ENCODE measurements at places on chromosomes 12 and 14.

GRCh38 chr12:1844223-1844622, 23.9 kb downstream of the LRTM2 start:
- DNase-seq: no peak

GRCh38 chr12:57764662-57765002, 2.2 kb downstream of the CYP27B1 start:
- no peak for DNase-seq

GRCh38 chr12:31586728-31587127, 4.2 kb downstream of the DENND5B start:
- DNase-seq: no peak

DNA sequence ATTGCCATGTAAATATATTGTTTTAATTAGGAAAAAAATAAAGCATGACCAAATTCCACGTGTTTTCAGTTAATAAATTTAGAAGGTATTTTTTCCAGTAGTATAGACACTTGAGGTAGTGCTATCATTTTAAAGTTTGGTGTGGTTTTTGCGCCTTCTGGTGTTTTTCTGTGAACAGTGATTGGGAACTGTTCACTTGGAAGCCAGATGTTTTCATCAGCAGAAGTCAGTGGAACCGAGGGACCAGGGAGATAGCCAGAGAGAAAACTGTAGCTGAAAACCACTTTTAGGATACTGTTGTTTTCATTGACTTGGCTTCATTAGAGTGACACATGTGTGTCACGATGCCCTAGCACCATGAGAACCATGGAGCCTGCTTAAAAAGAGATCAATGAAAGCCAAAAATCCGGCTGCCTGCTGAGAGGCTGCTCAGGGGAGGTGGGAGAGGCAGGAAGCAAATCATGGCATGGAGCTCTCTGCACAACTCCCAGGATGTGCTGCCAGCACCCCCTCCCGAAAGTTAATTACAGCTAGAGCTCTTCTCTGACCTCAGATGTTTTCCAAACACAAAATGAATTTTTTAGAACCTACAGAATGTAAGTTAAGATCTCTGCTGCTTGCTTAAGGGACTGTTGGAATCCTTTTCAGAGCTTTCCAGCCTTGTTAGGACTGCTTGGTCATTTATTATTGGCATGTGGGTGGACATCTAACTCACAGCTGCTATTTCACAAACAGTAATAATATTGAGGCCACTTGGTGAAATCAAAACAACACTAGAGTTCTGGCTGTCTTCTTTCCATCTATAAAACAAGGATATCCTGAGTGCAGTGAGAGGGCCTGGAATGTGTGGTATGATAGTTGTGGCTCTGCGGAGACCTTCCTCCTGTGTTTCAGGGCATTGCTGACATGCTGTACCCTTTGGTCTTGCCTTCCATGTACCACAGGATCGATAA, 192.3 kb downstream of the ANO4 start:
- no peak for DNase-seq

DNA sequence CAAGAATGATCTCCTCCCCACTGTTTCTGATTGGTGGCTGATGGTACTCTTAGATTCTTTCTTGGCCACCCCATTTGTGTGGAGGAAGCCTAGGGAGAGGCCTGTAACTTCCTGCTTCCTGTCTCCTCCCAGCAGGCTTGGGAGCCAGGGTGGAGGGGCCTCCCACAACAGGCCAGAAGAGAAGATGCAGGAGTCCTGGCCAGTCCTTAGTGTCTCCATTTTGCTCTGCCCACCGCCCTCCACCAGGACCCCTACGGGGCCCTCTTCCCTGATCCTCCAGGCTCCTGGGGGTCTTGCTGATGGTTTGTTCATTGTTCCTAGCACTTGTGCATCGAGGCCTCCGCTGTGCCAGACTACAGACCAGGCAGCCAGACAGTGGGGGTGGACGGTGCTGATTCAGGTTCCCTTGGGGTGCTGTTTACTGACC, 6.8 kb downstream of the TSPAN9 start:
- DNase-seq: no peak

All from hematopoietic multipotent progenitor cell treated with erythropoietin and hydrocortisone succinate and interleukin-3 and kit ligand, for 8 days (in vitro differentiated cells).